ENCODE measurements at places on chromosomes 11 and 22.
A peak's percentile ranks its signal among the peaks of the same experiment; 100 is the strongest.

DNA sequence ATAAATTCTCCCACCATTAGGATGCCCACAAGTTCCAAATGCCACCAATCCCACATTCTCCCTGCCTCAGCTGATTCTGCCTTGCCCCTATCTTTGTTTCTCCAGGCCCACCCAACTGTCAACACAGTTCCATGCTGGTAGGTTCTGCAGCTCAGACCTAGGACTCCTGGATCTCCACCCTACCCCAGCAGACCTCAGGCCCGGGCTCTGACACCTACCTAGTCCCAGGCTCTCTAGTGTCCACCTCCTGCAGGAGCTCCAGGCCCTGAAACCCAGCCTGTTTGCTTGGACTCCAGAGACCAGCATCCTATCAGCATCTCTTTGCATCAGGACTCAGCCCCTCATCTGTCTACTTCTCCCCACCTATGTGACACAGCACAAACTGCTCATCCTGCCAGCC, 86.5 kb downstream of the PDE2A start:
- DNase-seq: no peak

- DNase-seq: no peak
These were observed 74.8 kb upstream of the SLC22A12 start for GRCh38 chr11:64516226-64516625.

DNA sequence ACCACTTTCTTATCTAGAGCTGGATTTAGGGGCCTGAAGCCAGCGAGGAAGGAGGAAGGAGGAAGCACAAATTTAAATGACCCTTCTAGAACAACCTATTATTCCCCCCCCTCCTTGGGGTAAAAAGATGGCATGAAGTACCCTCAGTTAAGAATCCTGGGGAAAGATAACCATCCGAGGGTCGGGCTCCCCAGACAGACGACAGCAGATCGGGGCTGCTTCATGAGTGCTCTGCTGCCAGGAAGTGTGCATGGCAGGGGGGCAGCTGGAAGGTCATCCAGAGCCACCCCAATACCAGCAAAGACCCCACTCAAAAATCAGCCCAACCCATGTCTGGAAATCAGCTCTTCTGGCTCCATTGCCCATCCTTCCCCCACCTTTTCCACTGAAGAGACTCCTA, 207.5 kb downstream of the CTTN start:
- no peak for DNase-seq

- DNase-seq: no peak
These were observed 25.1 kb upstream of the TMA7B start for GRCh38 chr22:39935116-39935515.

DNA sequence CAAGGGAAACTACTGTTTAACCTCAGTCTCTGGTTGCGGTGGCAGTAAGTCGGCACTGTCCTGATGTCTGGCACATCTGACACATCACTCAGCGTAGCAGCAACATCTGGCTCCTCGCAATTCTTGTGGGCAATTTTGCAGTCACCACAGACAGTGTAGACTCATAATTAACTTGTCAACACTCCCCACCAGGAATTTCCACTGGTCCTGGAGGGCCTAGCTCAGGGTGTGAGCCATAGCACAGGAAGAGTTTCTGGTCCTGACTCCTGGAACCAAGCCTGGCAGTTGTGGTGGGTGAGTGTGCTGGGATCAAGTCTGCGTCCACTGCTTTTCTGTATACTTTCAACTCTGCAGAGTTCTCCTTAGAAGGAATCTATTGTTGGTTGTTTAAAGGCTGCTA, 209.7 kb downstream of the SNX19 start:
- no peak for DNase-seq

GRCh38 chr11:94705891-94706615, 62.1 kb upstream of the AMOTL1 start:
- no peak for DNase-seq

GRCh38 chr11:75538150-75538942, 12.6 kb upstream of the GDPD5 start:
- no peak for DNase-seq

DNA sequence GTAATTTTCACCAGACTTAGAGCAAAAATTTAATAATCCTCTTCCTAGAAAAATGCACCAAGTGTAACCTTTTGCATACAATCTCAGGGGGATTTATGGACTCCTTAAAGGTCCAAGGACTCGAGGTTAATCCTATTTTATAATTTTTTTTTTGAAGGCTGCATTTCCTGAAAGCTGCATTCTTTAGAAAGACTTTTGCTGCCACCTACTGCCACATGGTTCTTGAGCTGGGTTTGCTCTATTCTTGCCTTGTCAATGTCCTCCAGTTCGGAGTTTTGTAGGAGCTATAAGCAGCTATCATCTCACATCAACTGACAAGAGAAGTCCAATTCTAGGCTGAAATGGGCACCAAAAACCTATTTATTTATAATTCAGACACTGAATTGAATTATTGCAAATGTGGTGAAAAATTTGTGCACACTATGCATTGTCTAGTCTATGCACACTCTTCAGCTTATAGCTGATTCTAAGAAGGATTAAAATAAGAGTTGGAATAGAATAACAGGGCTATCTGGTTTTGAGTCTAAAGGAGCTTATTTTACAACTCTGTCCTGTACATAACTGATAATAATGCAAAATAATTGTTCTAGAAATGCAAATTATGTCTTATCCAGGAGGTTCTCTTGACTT, 31.3 kb downstream of the TRAF6 start:
- peak; percentile 31 for DNase-seq

DNA sequence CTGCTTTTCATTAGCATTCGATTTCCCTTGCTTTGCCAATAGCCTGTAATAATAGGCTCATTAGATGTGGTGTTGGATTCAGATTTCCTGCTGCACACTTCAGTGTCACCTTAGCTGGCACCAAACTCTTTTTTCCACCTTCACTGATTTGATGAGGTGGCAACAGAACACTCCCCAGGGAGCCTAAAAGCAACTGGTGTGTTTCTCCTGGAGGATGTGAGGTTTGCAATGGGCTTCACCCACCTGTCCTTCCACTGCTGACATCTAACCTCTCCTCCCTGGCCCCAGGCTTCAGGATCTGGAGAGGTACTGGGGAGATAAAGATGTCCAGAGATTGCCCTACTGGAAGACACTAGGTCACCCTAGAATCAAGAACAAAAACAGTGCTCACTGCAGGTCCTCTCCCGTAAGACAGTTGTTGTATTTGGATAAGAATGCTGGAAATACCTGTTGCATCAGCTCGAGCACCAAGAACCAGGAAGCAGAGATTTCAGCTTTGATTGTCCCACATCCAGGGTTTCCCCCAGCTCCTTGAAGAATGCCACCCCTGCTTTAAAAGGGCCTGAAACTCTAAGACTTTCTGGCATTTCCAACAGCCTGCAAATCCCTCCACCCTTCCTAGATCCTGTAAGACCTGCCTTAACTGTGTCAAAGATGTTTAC, 96.9 kb downstream of the SLC1A2 start:
- no peak for DNase-seq

GRCh38 chr11:107769189-107769588, 57.3 kb upstream of the SLN start:
- no peak for DNase-seq

DNA sequence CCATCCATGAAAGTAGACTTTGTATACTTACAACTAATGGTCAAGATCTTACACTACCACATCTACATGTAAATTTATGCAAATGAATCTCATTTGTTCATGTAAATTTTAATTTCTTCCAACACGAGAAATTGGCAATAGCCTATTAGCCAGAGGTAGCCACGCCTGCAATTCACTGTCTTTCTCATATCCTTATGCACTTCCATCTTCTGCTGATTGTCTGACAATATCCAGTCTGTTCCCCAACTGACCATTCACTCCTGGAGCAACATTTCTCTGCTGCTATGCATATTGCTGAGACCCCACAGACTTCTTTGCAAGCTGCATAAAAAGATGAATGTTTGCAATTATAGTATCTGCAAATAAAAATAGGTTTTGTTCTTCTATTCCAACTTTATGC, 2.5 kb downstream of the NNMT start:
- no peak for DNase-seq

- no peak for DNase-seq
These were observed 20.1 kb upstream of the ST3GAL4 start for GRCh38 chr11:126335463-126335760.

GRCh38 chr11:58900479-58901420, 38.5 kb upstream of the GLYATL1 start:
- peak; percentile 22 for DNase-seq

DNA sequence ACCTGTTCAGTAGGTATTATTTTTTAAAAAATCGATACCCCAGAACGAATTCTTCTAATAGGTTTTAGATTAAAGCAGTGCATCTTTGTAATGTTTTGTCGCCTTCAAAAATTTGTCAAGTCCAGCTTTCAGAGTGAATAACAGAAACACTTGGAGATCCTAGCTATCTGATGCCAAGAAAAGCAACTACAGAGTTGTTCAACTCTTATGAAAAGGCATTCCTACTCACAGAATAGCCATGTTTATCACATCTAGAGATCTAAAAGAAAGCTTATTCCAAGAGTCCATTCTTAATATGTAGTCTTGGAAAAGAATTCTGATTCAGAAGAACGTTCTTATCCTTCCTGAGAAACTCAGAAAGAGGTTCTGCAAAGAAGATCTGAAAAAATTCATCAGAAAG, 268.5 kb downstream of the TTC28 start:
- no peak for DNase-seq

DNA sequence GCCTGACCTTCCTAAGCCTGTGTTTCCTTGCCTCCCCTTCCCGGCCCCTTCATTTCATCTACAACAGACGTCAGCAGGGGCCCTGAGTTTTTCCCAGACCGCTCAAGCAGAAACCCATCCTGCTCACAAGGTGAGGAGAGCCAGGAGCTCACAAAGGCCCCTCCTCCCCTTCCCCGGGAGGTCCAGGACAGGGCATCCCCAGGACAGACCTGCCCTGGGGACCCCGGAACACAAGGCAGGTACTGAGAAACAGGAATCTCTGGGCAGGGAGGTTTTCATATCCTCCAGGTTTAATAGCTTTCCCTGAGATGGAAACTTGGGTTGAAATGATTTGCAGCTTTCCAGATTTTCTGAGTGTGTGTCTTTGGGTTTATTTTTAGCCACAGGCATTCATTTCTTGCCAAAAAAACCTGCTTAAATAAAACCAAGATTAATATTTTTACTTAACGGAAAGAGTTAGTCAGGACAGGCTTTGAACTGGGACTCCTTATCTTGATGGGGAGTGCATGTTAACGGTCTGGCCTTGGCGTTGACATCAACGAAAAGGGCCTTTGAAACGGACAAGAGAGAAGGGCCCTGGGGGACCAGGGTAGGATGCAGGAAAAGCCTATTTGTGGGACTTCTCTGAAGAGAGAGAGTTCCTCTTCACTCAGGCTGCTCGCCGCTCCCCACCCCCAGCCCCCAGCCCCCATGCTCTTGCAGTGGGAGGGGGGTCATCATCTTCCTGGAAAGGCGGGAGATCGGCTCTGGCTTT, 38.5 kb downstream of the TIMP3 start:
- DNase-seq: no peak
